ENCODE measurements at places on chromosomes 12 and 14.

GRCh38 chr14:24911324-24912109 lies 138.4 kb downstream of the STXBP6 start:
- DNase-seq = no peak

- DNase-seq = no peak
Measured at GRCh38 chr14:63544591-63545299, 1.6 kb upstream of the PPP2R5E start.

DNA sequence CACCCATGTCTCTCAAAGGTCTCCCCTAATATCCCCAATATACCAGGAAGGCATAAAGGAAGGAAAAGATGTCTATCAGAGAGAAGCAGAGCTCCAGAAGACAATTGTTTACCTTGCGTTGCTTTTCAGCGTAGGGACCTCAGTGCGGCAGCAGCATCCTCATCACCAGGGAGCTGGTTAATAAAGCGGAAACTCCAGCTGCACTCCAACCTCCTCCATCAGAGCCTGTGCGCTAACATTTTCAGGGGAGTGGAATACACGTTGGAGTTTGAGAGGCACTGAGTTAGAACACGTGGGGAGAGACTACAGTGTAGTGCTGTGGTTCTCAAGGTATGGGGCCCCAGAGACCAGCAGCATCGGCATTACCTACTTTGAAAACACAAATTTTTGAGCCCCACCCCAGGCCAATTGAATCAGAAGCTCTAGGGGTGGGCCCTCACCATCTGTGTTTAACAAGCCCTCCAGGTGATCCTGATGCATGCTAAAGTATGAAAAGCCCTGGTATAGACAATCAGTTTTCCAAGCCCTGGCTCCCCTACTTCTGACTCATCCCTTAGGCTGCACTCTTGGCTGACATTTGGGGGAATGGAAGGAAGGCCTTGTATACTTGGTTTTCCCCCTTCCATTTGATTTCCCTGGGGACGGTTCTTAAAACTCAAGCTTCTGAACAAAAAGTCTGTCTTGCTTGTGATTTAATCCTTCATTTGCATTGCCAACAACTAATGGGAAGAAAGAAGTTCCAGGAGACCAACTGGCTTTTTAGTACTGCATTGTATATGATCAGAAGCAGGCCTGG lies 419.0 kb upstream of the CCDC196 start:
- DNase-seq = no peak

GRCh38 chr14:28867571-28867970 lies 101.0 kb downstream of the FOXG1 start:
- no peak for DNase-seq

Data from substantia nigra (tissue), 51 donors.